Thoracic aorta (tissue), 2 donors: ENCODE measurements at places on chromosomes 4 and X. TPM values are rescaled to one million over a fixed set of nuclear protein-coding genes. Genes with fewer than 3 reads are reported as not detected.
A peak's percentile ranks its signal among the peaks of the same experiment; 100 is the strongest.

DNA sequence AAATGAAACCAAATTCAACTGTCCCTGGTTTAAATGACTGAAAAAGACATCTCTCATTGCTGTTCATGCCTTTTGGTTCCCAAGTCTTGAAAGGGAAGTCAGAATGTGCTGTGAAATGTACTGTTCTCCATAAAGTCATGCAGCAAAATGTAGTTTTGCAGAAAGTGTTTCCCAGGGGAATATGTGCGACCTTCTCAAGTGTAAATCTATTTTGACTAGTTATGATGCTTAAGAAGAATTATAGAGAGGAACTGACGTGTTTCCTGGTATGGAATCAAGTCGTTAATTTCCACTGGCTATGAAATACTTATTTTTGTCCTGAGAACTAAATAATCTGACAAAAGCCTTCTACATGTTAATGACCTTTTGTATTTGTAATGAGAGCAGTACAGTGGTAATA is 223.1 kb downstream of the CLCN4 start:
- H3K4me1 ChIP-seq, result no peaks in the 10 kb centered on the region
- no peak overlapping the region for H3K4me3 ChIP-seq
- no peaks in the 10 kb centered on the region for H3K27me3 ChIP-seq
- DNase-seq, result no peak
- H3K36me3 ChIP-seq, result no peaks in the 10 kb centered on the region

DNA sequence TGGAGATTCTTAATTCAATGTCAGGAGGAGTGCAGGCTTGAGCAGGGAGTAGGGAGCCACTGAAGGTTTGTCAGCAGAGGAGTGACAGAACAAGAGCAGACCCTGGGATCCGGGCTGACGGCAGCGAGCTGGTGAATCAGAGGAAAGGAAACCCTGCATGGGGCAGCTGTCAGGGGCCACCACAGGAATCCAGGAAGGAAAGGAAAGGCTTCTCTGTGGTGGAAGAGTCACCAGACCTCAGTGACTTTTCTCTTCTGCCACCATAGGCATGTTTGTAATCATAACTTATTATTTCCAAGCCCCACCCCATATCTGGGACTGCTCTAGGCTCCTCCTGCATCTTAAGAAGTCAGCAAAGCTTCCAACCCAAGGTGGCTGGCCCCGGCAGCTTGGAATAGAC is 150.9 kb downstream of the BCOR start:
- no peak overlapping the region for H3K27ac ChIP-seq
- H3K27me3 ChIP-seq, result no peaks in the 10 kb centered on the region
- no peaks in the 10 kb centered on the region for H3K4me1 ChIP-seq

GRCh38 chr4:4901877-4902276 is 42.4 kb downstream of the MSX1 start:
- H3K27me3 ChIP-seq, result no peaks in the 10 kb centered on the region
- H3K4me1 ChIP-seq, result no peaks in the 10 kb centered on the region
- H3K4me3 ChIP-seq, result no peak overlapping the region
- no peaks in the 10 kb centered on the region for H3K36me3 ChIP-seq
- no peak overlapping the region for H3K27ac ChIP-seq

- H3K4me3 ChIP-seq, result no peak overlapping the region
- H3K27me3 ChIP-seq, result no peaks in the 10 kb centered on the region
- H3K27ac ChIP-seq, result no peak overlapping the region
- H3K4me1 ChIP-seq, result no peaks in the 10 kb centered on the region
Observed at GRCh38 chr4:26732356-26732755, 128.3 kb upstream of the STIM2 start.

DNA sequence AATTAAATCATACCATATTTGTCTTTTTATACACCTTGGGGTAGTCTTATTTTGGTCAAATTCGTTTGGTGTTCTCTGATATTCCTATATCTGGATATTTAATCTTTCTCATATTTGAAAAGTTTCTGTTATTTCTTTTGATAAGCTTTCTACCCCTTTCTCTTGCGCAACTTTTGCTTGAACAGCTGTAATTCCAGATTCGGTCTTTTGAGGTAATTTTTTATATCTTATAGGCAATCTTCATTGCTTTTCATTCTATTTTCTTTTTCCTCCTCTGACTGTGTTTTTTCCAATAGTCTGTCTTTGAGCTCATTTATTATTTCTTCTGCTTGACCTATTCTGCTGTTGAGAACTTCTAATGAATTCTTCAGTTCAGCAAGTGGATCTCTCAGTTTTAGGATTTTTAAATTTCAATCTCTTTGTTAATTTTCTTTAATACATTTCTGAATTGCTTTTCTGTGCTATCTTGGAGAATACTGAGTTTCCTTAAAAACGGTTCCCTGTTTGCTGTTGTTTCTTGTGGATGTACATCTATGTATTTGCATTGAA is 11.3 kb upstream of the MTHFD2L start:
- H3K4me1 ChIP-seq, result no peaks in the 10 kb centered on the region
- DNase-seq, result no peak
- H3K27me3 ChIP-seq, result no peaks in the 10 kb centered on the region
- H3K4me3 ChIP-seq, result no peak overlapping the region

- H3K27ac ChIP-seq, result no peak overlapping the region
- H3K27me3 ChIP-seq, result no peaks in the 10 kb centered on the region
- no peaks in the 10 kb centered on the region for H3K4me1 ChIP-seq
Observed at GRCh38 chr4:78293821-78294301, 236.7 kb downstream of the FRAS1 start.

DNA sequence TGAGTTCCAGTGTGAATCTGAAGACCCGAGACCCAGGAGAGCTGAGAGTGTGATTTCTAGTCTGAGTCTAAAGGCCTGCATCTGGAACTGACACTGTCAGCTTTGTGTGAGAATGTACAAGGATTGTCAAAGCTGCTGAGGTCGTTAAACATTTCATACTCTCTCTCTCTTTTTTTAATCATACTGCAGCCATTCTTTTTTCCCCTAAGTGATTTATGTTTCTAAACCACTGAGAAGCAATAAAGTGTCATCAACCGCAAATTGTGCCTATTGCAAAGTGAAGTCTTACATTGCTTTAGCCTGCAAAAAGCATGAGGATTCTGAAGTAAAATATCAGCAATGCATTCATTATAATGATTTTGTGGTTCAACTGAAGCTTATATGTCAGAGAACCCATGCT is 106.0 kb downstream of the ASMT start:
- H3K4me1 ChIP-seq, result no peaks in the 10 kb centered on the region
- no peak overlapping the region for H3K4me3 ChIP-seq
- DNase-seq, result no peak
- no peaks in the 10 kb centered on the region for H3K27me3 ChIP-seq
- H3K27ac ChIP-seq, result no peak overlapping the region
- no peaks in the 10 kb centered on the region for H3K36me3 ChIP-seq

- no peak for DNase-seq
- H3K36me3 ChIP-seq, result peaks cover 4% of the 10 kb centered on the region
- peak overlapping the region; percentile 87 for H3K4me3 ChIP-seq
- peak overlapping the region; percentile 99 for H3K27ac ChIP-seq
- H3K4me1 ChIP-seq, result peaks cover 10% of the 10 kb centered on the region
- H3K27me3 ChIP-seq, result no peaks in the 10 kb centered on the region
Observed at GRCh38 chrX:74613370-74614092, 893 bp downstream of the RLIM start.

- no peaks in the 10 kb centered on the region for H3K36me3 ChIP-seq
- H3K4me1 ChIP-seq, result peaks cover 7% of the 10 kb centered on the region
- DNase-seq, result no peak
- H3K27ac ChIP-seq, result no peak overlapping the region
- no peaks in the 10 kb centered on the region for H3K27me3 ChIP-seq
Observed at GRCh38 chrX:10600479-10600878, 19.9 kb downstream of the MID1 start.

DNA sequence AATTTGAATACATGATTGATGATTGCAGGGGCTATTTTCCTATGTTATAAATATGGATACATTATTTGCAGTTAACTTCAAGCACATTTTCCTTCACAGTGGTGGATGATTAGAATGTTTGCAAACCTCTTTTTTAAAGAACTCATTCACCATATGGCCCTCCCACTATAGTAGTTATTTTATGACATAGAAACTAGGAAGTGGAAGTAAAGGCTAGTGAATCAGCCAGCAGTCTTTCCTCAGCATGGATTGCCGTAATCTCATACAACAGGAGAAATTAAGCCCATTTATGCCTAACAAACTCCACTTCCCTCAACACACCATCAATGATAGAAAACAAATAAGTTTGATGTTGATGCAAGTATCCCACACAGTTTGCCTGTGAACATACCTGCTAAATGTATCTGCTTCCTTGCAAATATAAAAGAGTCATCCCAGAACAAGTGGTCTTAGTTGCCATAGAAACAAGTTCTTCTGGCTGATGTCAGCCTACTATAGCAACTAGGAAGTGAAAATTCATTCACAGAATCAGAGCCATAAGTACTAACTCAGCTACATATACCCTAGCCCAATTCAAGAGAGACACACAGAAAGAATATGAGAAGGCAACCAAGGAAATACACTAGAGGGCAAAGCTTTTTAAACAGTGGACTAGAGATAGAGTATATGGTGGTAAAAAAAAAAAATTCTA is 100.9 kb upstream of the RADX start:
- H3K4me1 ChIP-seq, result no peaks in the 10 kb centered on the region
- no peak overlapping the region for H3K27ac ChIP-seq
- no peaks in the 10 kb centered on the region for H3K27me3 ChIP-seq
- H3K4me3 ChIP-seq, result no peak overlapping the region
- no peak for DNase-seq

- H3K4me3 ChIP-seq, result no peak overlapping the region
- DNase-seq, result no peak
- H3K27me3 ChIP-seq, result no peaks in the 10 kb centered on the region
- no peaks in the 10 kb centered on the region for H3K36me3 ChIP-seq
Observed at GRCh38 chr4:188452097-188452496, 312.9 kb downstream of the TRIML1 start.

- DNase-seq, result no peak
- H3K27ac ChIP-seq, result peak overlapping the region; percentile 56
- H3K4me3 ChIP-seq, result peak overlapping the region; percentile 79
- peaks cover 4% of the 10 kb centered on the region for H3K4me1 ChIP-seq
- no peaks in the 10 kb centered on the region for H3K27me3 ChIP-seq
Observed at GRCh38 chrX:64394059-64394873, 986 bp downstream of the MTMR8 start.

DNA sequence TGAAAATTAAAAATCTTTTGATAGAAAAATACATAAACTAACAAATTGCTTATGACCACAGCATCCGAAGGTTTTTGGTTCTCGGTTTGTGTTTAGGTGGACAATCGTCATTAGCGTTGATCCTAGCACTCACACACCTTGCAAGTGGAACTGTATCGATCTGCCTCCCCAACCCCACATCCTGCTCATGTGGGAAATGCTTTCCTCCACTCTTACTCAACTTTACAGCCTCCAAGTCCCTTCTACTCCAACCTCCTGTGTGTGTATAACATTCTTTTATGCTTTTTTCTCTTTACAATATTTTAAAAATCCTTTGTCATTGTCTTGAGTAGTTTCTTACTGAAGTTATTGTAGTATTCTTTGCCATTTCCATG is 15.6 kb upstream of the TMEM131L start:
- H3K4me3 ChIP-seq, result no peak overlapping the region
- H3K36me3 ChIP-seq, result no peaks in the 10 kb centered on the region
- no peaks in the 10 kb centered on the region for H3K4me1 ChIP-seq
- peak overlapping the region; percentile 20 for H3K27ac ChIP-seq

GRCh38 chr4:80112236-80112635 is 39.2 kb upstream of the ANTXR2 start:
- H3K4me3 ChIP-seq, result no peak overlapping the region
- H3K27ac ChIP-seq, result no peak overlapping the region
- no peaks in the 10 kb centered on the region for H3K4me1 ChIP-seq
- DNase-seq, result no peak

DNA sequence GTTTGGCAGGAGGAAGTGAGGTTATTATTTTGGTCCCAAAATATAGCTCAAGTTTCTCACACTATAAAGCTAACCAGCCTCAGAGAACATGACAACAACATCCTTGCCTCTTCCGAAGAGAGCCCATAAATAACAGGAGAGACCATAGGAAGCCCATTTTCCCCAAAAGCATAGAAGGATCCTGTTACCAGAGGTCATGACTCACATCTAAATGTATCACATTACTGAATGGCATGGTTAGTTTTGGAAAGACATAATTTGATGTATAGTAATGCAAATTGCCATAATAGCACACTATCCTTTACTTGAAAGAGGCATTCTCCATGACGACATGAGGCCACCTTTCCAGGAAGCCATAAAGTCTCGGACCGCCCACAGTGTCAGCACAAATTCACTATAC is 238.8 kb upstream of the GRIA3 start:
- no peak overlapping the region for H3K27ac ChIP-seq
- no peaks in the 10 kb centered on the region for H3K36me3 ChIP-seq
- no peak overlapping the region for H3K4me3 ChIP-seq
- DNase-seq, result no peak
- no peaks in the 10 kb centered on the region for H3K4me1 ChIP-seq

- peaks cover 11% of the 10 kb centered on the region for H3K4me1 ChIP-seq
- no peaks in the 10 kb centered on the region for H3K27me3 ChIP-seq
Observed at GRCh38 chr4:169269916-169270809, 593 bp downstream of the SH3RF1 start.

- peaks cover 73% of the 10 kb centered on the region for H3K36me3 ChIP-seq
- H3K4me3 ChIP-seq, result no peak overlapping the region
- no peak for DNase-seq
- H3K4me1 ChIP-seq, result no peaks in the 10 kb centered on the region
- H3K27ac ChIP-seq, result no peak overlapping the region
Observed at GRCh38 chr4:6296026-6296425, 26.4 kb downstream of the WFS1 start.

DNA sequence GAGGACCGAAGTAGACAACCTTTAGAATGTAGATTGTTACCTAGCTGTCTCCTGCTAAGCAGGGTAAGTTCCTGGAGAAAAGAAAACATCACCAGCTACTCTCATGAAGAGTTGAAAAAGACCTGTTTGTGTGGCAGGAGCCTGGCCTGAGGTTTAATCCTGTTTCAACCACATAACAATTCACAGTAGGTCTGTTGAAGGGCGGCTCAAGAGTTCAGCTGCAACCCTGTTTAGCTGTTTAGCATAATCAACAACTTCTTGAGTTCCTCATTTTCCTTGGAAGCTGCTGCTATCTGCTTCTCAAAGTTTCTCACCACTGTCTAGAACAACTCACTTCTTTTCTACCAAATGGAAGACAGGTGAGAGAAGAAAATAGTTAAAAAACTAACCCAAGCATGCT is 170.4 kb upstream of the TET2 start:
- DNase-seq, result no peak
- no peak overlapping the region for H3K4me3 ChIP-seq
- H3K27ac ChIP-seq, result no peak overlapping the region
- no peaks in the 10 kb centered on the region for H3K4me1 ChIP-seq
- H3K36me3 ChIP-seq, result no peaks in the 10 kb centered on the region

DNA sequence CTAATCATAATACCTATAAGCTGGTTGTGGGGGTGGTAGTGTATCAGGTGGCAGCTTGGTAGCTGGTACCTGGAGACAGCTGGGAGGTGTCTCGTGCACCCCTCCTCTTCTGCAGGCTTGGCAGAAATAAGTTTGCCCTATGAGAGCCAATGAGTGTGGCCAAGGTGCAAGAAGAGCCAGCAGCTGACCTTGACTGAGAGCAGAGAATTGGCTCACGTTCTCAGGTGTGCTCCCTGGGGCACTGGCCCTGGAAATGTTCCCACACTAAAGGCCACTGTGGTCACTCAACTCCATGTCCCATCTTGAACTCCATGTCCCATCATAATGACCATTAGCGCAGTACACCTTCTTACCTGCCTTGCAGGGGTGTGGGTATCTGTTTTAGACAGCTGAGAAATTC is 13.4 kb downstream of the TRMT44 start:
- no peaks in the 10 kb centered on the region for H3K27me3 ChIP-seq
- no peak overlapping the region for H3K27ac ChIP-seq
- H3K4me3 ChIP-seq, result no peak overlapping the region
- peaks cover 56% of the 10 kb centered on the region for H3K36me3 ChIP-seq
- no peaks in the 10 kb centered on the region for H3K4me1 ChIP-seq

Gene TECRL
- not detected for total RNA-seq

Gene IGSF1
- 1.2 TPM for total RNA-seq

Gene GPR101
- not detected for total RNA-seq

Gene NCAPG
- not detected for total RNA-seq

Gene SYNPO2
- 313 TPM for total RNA-seq

Gene MAOA
- total RNA-seq, result 85.1 TPM

Gene IL3RA
- total RNA-seq, result 13.5 TPM
